ENCODE measurements at places on chromosomes 5 and 9.
A peak's percentile ranks its signal among the peaks of the same experiment; 100 is the strongest.

DNA sequence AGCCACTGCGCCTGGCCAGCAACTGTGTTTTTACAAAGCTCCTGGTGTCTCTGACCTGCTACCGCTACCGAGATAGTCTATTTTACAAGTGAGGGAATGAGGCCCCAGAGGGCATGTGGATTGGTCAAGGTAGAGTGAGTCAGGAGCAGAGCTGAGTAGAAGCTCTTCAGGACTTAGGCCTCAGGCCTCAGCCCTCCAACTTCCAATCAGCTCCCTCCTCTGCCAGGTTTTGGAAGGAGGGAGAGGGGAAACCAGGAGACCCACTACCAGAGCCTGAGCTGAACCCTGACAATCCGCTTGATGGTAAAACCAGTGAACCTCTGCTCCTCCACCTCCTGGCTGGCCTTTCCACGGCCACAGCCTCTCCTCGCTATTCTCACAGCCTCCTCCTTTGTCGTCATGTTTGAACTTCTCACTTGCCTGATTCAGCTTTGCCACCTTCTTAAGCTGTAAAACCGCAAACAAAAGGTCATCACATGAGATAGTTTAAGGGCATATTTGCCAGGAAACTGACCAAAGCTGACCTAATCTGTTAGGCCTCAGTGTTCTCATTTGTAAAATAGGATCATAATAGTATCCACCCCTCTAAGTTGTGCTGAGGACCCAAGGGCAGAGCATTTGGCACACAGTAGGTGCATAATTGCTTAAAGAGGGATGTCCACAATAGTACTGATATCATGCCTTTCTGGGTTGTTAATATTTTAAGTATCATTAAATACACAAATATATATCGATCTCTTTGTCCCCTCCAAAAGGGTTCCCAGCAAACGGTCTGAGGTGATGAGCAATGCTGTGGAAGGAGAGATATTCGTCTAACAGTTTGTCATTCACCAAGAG, 1.7 kb downstream of the TRAF1 start:
- no peak for DNase-seq

DNA sequence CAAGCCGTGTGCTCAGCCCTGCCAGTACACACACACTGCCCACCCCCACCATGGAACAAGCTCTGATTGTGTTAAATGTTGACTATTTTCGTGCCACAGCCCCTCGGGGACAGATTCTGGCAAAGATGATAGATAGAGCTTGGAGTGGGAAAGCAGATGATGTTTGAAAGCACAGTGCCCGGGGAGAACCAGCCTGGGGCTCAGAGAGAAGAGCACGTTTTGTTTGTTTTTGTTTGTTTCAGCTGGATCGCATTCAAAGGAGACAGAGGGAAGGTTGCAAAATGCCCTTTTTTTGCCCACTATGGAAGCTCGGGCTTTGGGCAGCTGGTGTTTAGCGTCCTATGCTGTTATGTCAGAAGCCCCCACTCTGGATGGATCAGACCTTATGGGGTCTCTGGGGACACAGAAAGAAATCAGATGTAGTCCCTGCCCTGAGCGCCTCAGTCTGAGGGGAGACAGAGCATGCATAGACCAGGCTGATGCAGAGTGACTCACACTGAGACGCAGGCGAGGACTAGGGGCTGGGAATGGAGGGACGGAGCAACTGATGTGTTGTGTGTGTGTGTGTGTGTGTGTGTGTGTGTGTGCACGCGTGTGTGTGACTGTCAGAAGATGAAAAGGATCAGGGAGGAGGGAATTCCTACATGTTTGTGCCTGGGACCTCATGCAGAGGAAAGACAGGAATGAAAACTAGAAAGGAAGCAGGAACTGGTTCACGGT, 229.7 kb downstream of the MELK start:
- peak; percentile 30 for DNase-seq

- DNase-seq = no peak
Observed at GRCh38 chr5:125424402-125425141, 678.1 kb upstream of the ZNF608 start.

DNA sequence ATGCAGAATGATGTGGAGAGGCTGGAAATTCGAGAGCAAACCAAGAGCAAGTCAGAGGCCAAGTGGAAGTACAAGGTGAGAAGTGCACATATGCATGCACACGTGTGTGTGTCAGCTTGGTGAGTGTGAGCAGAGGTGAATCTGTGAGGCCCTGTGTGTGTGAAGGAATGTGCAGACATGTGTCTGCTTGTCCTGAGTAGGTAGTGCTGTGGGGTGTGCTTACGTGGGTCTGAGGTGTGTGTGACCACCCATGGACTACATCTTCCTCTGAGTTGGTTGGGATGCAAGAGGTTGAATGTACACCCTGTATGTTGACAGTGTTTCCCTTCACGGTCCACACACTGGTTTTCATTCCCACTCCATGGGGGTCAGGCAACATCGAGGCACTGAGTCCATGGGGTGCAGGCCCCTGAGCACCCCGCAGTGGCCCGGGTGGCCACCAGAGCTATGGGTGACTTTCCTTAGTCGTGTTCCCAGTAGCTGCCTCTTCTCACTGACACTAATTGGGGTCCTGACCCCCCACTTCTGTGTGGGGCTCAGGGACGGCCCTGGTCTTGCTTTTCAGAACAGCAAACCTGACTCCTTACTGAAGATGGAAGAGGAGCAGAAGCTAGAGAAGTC, 86.7 kb downstream of the PHF2 start:
- DNase-seq = no peak

DNA sequence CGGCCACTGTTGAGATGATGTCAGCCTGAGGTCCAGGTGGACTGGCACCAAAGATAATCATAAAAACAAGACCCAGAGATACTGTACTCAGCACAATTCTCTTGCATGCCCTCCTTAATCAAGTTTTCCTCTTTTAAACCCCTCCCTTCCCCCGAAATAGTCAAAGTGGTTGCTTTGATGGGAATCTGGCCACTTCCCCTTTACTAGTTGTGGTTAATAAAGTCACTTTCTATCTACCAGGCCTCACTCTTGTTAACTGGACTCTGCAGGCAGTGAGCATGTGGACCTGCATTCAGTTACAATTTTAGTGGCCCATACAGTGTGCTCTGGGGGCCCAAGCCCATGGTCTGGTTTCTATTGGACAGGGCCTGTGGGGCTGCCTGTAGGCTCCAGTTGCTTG, 17.5 kb downstream of the FBP2 start:
- no peak for DNase-seq
